Endothelial cell of coronary artery (primary cell): ENCODE measurements at places on chromosomes 11 and 22. TPM values are rescaled to one million over a fixed set of nuclear protein-coding genes. Genes with fewer than 3 reads are reported as not detected.

The OR2AT4 gene
- not detected in 2 replicates for total RNA-seq

The CCDC73 gene
- not detected in 2 replicates for total RNA-seq

The GRM5 gene
- 0.18 TPM in 1 of 2 replicates, not detected in the other for total RNA-seq

The TRPC6 gene
- total RNA-seq, result not detected in 2 replicates

The TRIM48 gene
- not detected in 2 replicates for total RNA-seq
